ENCODE measurements at places on chromosomes 6 and 20.

DNA sequence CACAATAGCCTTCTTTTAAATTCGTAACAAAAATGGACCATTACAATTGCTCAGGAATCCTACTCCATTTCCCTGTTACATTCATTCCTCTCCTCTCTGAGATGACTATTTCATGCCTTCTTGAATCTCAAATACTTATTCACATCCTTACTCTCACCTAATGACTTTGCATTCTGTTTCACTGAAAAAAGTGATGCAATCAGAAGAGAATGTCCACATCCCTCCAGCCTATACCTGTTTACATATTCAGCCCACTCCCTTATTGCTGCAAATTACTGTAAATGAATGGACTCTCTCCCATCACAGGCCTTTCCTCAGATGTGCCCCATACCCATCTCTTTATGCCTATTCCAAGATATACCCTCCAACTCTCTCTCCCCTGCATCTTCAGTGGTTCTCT is 8.6 kb downstream of the TAAR1 start:
- DNase-seq, result no peak

DNA sequence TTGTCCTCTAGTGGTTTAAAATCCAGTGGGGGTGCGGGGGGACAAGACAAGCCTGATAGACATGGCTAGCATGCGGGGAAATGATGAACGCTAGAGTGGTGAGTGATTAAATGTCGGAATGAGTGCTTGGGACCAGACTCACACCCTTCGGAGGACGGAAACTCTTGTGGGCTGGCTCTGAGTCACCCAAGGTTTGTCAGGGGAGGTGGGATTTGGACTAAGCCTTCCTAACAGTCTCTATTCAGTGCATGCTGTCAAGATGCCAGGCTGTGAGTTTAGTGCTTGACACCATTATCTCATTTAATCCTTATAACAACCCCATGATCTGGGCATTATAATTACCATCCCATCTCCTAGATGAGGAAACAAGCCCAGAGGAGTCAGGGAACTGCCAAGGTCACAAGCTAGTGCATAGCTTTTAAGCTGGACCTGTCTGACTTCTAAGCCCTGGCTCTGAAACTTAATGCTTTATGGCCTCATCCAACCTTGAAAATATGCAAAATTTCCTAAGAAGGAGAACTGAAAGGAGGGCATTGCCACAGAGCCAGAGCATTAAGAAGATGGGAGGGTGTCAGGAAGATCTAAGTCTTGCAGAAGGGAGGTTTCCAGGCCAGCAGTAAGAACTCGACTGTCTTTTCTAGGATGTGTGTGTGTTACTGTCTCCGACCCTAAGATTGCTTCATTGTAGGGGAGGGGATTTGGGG is 168.7 kb upstream of the LRFN2 start:
- DNase-seq, result no peak

- DNase-seq, result no peak
Measured at GRCh38 chr6:89144354-89144906, 1.4 kb upstream of the PM20D2 start.

- no peak for DNase-seq
Measured at GRCh38 chr6:126873351-126873750, 245.1 kb upstream of the RSPO3 start.

Data from BJ (cell line).